NT2/D1 (cell line): ENCODE measurements at places on chromosomes 1 and 21.

- DNase-seq = no peak
These were observed 127.3 kb upstream of the APP start for GRCh38 chr21:26297851-26298250.

DNA sequence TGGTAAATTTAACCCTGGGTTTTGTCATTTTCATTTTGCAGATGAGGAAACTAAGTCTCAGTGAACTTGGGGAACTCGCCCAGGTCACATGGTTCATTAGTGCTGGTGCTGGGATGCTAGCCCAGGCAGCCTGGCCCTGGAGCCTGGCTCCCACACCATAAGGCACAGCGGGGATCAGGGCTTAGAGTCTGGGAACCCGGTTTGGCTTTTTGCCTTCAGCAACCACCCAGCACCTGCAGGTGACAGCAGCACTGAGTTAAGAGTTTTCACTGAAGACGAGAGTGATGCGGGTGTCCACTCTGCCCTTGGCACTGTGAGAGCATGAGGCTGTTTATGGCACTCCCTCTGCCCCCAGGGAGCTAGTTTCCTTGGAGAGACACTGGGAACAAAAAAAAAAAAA is 18.4 kb upstream of the CD101 start:
- DNase-seq = no peak

DNA sequence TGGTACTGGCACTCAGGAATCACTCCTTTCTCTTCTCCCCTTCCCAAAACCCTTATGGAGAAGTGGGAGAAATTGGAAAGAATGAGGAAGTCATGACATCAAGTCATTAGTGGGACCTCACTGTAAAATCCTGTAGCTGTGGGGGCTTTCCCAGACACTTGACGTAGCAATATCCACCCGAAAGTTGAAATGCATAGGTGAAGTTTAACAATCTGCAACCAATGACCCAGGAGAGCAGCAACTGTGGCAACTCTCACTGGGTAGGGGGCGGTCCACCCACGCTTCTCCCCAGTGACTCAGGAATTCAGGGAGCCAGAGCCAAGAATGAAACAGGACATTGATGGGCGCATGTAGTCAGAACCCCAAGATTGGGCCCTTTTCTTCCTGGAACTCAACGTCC is 27.0 kb downstream of the ABCA4 start:
- DNase-seq = no peak

GRCh38 chr1:23573574-23574182 is 14.4 kb upstream of the ID3 start:
- DNase-seq = no peak

DNA sequence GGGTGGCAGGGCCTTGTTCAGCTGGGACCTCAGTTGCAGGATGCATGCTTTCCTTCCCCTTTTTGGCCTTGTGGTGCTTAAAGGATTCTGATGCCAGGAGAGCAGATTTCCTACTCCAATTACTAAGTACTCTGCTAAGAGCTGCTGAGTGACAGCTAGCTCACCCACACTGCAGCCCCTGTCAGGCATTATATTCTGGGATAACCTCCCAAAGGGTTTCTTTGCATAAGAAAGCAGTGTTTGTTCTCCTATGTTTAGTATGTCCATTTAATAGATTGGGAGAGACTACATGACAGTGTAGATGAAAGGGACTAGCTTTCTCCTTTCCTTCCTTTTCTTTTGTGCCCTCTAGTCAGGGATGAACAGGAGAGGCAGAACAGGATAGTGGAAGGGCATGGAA is 100.7 kb downstream of the FAM78B start:
- no peak for DNase-seq

GRCh38 chr21:28953247-28953646 is 39.4 kb downstream of the LTN1 start:
- DNase-seq = no peak

GRCh38 chr1:109118089-109118488 is 4.2 kb downstream of the ELAPOR1 start:
- no peak for DNase-seq

DNA sequence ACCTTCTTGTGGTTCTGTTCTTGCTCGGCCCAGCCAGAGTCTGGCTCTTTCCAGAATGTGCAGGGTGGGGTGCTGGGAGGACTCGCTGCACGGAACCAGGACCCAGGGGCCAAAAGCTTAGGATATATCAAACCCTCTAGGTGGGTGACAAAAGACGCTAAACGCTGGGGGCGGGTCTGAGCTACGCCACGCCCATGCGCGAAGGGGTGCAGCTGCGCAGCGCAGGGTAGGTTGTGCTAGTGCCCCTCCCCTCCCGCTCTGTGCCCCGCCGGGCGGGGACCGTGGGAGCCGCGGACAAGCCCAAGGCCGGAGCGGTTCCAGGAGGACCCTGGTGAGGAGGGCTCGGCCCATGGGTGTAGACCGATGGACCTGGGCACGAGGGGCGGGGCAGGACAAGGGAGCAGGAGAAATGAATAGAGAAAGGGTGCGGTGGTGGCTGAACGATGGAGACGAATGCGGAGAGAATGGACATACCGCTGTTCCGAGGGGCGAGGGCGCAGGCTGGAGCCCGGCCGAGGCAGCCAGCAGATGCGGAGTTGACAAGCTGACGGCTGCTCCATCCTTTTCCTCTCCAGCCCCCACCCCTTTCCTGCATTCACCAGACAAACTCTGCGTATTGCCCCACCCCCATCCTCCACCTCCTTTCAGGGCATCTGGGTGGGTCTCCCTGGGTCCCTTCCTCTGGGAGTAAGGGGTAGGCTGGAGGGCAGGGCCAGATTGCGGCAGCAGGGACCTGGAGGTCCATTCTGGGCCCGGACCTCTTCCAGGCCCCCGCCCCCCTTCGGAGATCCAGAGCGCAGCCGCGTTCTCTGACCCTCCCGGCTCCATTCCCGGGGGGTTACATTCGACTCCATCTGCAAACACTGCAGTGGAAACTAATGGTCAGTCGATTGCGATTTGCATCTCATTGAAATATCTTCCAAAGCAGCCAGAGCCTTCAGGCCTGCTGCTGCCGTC is at the start of gene RUSC1:
Gene RUSC1, plus strand, starts transcription at position 234 of the 957 bp plus-strand sequence. CDS start 880 bp downstream, outside the sequence.
- DNase-seq = no peak

DNA sequence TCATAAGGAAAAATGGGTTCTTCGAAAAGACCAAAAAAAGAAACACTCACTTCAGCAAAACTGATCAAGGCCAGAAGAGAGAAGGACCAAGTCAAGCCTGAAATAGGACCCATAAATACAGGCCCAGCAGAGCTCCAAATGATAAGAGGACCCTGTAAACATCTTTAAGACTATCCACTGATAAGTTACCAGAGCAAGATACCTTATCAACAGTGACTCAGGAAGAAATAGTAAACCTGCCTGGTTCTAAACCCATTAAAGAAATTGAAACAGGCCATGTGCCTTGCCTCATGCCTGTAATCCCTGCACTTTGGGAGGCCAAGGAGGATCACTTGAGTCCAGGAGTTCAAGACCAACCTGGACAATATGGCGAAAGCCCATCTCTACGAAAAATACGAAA is 81.8 kb upstream of the ERRFI1 start:
- DNase-seq = no peak

GRCh38 chr1:117093091-117093534 is 28.4 kb downstream of the TRIM45 start:
- DNase-seq = peak; percentile 71

DNA sequence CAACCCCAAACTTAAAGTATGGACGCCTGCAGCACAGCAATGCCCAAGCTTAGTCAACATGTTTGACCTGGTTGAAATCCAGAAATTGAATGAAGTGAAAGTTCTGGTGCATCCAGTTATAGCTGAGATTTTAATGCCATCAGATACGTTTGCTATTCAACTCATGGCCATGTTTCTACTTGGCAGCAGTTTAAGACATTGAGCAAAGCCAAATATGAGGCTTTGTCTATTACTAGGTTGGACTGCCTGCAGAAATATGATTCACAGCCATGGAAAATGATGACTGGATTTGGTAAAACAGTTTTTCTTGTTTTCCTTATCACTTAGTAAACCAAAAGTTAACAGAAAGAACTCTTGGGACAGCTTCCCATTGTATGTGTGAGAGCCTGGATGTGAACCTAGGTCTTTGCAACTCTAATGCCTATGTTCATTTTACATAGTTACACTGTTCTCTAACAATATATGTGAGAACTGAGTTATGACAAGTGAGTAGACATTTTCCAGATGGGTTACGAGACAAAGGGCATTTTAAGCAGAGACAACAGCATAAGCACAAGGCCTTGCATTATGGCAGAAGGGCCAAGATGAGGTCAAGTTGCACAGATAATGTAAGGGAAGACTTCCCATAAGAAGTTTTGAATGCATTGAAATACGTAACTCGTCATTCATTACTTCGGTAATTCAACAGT is 32.4 kb upstream of the MYSM1 start:
- DNase-seq = no peak

DNA sequence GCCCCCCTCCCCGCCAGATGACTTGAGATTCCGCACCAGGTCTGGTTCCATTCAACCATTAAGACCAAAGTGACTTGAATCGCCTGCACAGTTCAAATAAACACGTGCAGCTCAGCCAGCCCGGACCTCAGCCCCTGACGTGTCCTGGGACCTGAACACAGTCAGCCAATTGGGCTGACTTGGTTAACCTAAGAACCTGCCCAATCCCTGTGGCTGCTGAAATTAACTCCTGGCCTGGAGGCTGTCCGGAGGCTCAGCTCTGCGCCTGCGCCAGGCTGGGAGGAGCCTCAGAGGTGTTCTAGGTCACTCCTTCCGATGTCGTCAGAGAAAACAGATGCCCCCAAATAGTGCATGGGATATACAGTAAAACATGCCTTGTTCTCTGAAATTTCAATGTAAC is 73.4 kb downstream of the SCCPDH start:
- DNase-seq = no peak

DNA sequence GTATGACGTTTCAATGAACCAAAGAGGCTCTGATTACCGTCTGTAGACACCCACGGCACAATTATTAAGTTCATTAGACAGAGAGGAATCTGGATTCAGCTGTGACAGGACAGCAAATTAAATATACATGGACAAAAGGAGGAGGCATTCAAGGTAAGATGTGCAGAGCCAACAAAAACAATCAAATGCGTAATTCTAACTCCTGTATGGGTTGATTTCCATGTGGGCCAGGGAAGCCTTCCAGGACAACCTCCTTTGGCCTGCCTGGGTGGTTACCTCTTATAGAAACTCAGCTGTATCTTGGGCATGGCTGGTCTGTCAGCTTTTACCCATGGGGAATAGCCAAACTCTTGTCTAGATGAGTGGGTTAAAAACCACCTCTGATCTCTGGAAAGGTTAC is 43.8 kb downstream of the CCN1 start:
- no peak for DNase-seq

DNA sequence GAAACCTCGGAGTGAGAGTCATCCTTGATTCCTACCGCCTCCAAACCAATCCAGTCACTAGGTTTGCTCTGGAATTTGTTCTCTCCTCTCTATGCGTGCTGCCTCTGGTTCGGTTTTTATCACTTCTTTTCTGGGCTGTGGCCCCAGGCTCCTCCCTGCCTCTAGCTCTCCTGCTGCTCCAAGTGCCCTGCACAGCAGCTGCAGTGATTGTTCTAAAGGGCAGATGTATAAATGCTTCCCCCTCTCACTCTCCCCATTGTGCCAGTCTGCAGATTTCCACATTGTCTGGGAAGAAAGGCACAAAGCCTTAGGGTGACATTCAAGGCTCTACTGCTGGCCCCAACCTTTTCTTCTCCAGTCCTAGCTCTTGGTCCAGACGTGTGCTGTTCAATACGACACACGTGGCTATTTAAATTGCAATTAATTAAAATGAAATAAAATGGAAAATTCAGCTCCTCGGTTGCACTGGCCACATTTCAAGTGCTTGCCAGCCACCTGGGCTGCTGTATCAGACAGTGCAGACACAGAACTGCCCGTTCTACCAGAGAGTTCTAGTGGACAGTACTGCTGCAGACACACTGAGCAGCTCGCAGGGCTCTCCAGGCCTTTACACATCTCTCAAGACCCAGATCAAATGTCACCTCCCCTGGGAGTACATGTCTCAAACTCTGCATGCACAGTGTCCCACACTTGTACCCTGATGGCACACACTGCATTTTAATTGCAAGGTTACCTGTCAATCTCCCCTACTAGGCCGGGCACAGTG is 12.4 kb downstream of the TRIM62 start:
- DNase-seq = no peak

GRCh38 chr1:207088161-207088560 is 499 bp upstream of the C4BPB start:
- no peak for DNase-seq

- DNase-seq = no peak
These were observed 43.0 kb downstream of the UBE2U start for GRCh38 chr1:64246294-64246917.

DNA sequence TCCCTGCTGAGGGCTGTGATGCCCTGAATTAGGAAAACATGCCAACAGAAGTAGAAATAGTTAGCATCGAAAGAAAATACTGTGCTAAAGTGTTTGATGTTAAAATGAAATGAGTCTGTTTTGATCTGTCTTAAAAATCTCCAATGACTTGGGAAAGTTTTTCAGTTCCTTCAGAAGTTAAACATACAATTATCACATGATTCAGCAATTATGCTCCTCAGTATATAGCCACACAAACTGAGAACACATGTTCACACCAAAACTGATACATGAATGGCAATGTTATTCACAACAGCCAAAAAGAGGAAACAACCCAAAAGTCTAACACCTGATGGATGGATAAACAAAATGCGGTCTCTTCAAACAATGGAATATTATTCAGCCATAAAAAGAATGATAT is 130.6 kb downstream of the PTPN14 start:
- no peak for DNase-seq

DNA sequence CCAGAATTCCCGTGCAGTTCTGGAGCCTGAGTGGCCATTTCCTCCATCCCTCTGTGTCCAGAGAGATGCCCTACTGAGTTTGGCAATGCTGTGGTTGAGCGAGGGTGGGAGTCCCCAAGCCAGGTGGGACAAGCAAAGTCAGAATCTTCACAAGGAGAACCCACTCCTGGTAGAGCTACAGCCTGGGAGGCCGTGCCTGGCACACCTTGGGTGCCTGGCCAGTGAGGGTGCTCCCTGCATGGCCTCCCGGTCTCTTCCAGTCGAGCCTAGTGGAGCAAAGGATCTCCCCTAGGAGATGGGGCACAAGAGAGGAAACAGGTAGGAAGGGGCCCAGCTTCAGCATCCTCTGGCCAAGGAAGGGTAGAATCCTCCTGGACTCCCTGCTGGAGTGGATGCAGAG is 57.9 kb downstream of the H3-3A start:
- no peak for DNase-seq

DNA sequence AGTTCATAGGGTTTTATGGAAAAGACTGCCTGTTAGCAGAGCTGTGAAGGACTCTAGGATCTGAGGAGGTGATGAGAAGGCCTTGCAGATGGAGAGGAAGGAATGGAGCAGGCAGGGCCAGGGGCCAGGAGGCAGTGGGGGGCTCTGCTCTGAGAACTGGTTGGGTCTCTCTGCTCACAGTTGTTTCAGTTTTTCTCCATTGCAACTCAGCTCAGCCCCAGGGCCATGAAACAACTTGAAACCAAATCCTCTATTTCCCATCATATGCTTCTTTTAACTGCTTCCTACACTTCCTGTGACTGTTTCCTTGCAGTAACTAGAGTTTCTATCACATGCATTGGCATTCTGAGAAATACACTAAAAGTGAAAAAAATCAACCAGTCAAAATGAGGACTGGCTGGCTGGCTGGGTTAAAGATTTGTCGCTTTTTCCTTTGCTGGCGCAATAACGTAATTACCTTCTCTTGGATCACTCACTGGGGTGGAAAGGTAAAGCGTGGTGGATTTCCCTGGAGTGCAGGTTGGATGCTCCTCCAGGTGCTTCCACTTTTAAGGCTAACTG is 172.0 kb downstream of the CDC7 start:
- DNase-seq = no peak
